ENCODE measurements at places on chromosomes 7 and 10.

DNA sequence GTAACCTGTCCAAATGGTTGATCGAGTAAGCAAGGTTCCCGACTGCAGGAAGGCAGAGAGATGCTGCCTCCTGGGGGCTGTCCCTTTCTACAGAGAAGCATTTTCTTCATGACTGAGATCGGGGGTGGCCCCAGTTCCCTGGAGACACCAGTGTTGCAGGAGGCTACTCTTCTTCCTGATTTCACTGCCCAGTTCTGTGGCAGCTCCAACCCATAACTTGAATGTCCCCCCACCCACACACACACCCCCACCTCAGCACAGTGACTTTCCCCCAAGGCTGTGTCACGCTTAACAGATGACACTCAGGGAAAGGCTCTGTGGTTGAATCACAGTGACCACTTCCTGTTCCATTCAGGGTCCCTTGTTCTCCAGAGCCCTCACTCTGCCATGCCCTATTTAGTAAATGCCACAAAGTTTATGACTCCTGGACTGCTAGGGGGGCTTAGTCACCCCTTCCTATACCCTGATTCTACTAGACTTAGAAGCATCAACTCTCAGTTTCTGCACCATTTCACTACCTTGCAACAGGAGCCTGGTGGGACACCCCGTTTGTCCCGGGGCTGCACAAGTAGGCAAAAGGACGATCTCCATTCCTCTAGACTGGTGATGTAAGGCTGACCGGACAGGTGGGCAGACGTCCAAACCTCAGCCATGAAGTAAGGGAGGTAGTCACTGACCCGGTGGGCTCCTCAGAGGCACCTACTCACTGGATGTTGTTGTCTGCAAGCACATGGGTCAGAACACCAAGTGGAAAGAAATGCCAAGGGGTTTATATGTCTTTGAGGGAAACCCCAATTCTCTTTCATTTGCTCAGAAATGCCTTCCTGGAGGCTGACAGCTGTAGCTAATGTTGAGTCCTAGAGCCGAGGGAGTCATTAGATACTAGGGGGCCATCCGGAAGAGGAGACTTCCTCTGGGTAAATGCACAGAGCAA is 31.3 kb upstream of the SMC3 start:
- DNase-seq = peak; percentile 63

DNA sequence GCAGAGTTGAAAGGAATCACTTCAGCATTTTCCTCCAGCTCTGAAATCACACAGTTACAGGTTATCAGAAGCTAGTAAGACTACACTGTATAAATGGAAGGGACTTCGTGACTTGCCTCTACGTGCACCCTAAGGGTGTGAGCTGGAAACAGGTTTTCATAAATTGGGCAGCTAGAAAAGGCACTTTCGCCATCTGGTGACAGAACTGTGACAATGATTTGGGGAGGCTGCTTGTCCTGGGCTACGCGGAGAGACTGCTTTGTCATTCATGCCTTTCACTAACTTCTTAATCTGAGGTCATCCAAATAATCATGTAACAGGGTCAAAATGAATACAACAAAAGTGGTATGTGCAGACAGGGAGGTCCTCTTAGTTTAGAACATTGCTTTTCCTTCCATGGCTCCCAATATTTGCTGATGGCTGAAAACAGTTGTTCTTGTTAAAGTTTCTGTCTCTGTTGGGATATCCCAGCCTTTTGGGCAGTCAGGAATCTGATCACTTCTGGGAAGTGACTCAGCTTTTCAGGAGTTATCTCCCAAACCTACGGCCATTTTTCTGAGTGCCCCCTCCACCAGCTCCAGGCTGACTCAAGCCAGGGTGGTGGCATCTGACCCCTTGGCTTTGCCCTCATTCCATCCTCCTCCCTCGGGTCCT is 17.8 kb downstream of the VWC2 start:
- no peak for DNase-seq

- no peak for DNase-seq
These were observed 48.3 kb downstream of the ZNF783 start for GRCh38 chr7:149310113-149310836.

- no peak for DNase-seq
These were observed 52.0 kb downstream of the ZRANB1 start for GRCh38 chr10:124993736-124994451.

DNA sequence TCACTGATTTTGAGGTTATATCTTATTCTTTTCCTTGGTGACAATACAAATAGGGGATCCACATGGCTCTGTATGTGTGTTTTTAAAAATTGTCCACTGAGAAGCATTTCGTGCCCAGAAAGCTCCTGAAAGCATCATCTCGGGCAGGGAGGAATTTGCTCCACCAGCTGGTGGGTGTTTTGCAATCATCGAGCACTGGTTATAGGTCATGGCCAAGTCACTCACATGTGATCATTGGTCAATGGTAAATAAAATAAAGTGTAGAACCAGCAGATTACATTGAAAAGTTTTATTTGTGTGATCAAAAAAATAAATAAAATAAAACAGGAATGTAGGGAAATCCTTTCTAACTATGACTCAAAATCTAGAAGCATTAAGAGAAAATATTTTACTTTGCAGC is 23.0 kb upstream of the SNX13 start:
- DNase-seq = no peak

- DNase-seq = no peak
These were observed 72.9 kb upstream of the PODXL start for GRCh38 chr7:131629217-131629882.

DNA sequence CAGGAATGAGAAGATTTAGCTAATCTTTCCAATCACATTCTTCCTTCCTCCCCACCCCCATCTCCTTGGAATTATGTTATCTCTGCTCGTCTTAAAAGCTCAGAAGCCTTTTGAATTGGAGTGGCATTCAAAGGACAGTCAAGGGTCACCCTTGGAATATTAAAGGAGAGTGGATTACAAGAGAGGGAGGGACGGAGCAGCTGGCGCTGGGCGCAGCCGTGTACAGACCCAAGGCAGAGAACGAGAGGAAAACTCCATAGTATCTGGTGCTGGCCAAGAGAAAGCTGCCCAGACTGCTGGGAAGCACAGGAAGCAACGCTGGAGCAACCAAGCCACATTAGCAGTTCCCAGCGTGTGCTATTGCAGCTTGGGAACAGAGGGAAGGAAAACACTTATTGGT is 95.7 kb downstream of the POU6F2 start:
- DNase-seq = no peak

GRCh38 chr7:25455683-25456251 is 227.5 kb upstream of the NPVF start:
- DNase-seq = no peak

DNA sequence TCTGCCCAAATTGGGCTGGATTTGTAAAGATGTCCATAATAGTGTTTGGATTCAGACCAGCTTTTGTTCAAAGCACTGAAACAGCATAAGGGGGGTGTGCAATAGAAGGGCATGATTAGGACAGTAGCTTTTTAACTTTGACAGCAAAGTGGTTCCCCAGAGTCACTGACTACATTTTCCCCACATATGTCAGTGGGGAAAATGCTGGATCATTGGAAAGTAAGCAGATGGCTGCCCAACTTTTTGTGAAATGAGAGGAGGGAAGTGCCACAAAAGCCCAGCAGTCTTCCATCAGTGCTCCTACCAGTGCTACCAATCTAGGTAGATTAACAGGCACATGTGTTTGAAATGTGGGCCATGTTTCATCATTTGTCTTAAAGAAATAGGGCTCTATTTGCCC is 162.8 kb downstream of the FZD1 start:
- DNase-seq = no peak

- DNase-seq = no peak
These were observed 18.3 kb upstream of the BHLHA15 start for GRCh38 chr7:98192781-98193457.

DNA sequence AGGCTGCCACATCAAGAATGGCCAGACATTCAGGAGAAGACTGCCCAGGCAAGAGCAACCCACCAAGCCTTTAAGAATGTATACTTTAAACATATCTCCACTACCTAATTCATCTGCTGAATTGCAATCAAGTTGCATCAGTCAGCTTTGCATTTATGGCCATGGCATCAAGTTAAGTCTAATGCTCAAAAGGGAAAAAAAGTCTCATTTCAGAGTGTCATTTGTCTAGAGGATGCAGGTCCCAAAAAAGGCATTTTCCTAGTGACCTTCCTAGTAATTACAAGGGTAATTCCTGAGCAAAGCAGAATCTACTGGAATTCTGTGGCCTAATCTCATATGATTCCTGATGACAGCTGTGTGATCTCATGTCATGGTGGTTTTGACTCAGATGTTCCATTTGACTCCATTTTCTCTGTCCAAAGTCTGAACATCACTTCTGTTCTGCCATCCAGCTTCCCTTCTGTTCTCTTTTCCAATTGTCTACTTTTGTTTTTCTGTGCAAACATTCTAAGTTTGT is 7.3 kb upstream of the CABCOCO1 start:
- DNase-seq = no peak

DNA sequence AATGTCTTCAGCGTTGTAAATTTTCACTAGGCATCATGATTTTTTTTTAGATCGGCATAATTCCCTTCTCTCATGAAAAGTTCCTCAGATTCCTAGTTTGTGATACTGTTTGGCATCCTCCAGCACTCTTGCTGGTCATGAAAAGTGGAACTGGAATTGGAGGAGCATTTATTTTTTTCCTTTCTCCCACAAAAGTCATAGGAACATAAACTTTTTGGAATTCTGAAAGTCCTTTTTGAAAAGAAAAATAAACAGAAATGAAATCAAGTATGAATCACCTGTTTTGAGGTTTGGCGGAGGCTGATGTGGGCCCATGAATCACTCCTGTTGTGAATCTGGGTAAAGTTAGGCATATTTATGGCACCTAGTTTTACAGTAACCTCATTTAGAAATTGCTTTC is 17.7 kb downstream of the CACNB2 start:
- no peak for DNase-seq

GRCh38 chr7:90713628-90714027 is 117.5 kb downstream of the CDK14 start:
- DNase-seq = no peak

GRCh38 chr10:6148908-6149307 is 53.8 kb upstream of the PFKFB3 start:
- DNase-seq = no peak

GRCh38 chr10:122515588-122516231 is 44.8 kb upstream of the DMBT1 start:
- DNase-seq = peak; percentile 36
